ENCODE measurements at places on chromosomes 4 and X.

- DNase-seq, result no peak
Observed at GRCh38 chr4:102608190-102608589, 107.0 kb downstream of the NFKB1 start.

DNA sequence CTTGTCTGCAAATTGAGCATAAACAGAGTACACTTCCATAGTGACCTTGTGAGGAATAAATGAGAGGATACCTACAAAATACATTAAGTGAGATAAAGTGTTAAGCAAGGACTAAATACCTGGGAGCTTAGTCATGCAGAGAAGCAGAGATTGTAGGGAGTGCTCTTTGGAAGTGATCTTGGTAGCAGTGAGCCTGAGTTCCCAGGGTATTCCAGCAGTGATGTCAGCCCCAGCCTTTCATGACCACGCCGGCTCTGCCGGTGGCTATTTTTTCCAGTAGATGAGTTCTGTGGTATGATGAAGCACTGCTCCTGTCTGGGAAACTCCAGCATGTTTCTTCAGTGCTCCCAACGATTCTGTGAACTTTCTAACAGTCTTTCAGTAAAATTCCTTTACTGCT lies 391.5 kb upstream of the IGFBP7 start:
- DNase-seq, result no peak

GRCh38 chr4:128830906-128831503 lies 21.5 kb downstream of the JADE1 start:
- no peak for DNase-seq

- DNase-seq, result no peak
Observed at GRCh38 chrX:52424656-52425055, 55.8 kb downstream of the XAGE2 start.

DNA sequence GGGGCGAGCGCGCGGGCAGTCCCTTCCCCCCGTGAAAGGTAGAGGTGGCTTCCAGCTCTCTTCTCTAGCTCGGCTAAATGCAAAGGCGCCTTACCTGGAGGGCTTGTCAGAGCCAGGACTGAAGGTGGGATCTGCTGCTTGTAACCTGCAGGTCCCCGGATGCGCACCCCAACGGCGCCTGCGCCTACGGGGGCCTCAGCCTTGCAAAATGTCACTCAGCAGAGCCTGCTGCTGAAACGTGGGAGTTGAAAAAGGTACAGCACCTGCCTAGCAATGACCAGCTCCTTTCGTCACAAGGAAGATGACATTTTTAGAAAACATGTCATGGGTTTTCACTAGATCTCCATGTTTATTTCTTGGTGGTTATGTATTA lies 583 bp downstream of the ABHD18 start:
- DNase-seq, result peak; percentile 77

- no peak for DNase-seq
Observed at GRCh38 chrX:103847174-103847870, 15.3 kb upstream of the RAB9B start.

DNA sequence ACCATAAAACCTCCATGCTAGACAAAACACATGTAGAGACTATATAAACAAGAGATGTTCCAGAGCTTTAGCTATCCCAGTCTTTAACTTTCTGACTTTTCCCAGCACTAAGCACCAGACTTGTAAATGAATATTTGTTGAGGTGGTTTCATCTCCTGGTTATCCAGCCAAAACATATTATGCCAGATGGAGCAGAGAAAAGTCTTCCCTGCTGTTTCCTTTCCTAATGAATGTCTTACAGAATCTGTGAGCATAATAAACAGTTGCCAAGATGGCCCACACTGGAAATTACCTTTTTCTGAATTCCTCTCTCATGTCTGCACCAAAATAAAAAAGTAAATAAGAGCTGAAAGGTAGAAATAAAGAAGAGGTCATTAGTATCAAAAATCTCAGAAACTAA lies 159.2 kb downstream of the TECRL start:
- DNase-seq, result no peak

- DNase-seq, result no peak
Observed at GRCh38 chrX:21757960-21758359, at the start of gene SMPX. SMPX (minus strand) TSS chrX:21758116; CDS start chrX:21754290, 3,826 bp downstream.

DNA sequence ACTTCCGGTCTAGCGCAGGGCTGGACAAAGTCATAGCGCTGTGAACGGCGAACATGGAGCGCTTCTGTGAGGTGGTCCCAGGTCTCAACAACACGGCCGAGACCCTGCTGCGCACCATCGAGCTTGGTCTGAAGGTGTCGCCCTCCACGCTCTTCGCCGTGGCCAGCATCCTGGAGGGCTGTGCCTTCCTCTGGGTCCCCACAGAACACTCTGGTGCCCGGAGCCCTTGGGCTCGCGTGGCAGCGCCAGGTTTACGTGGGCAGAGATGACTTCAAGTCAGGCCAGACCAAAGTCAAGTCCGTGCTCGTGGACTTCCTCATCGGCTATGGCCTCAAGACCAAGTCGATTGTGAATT lies 128.6 kb downstream of the ANAPC4 start:
- no peak for DNase-seq

DNA sequence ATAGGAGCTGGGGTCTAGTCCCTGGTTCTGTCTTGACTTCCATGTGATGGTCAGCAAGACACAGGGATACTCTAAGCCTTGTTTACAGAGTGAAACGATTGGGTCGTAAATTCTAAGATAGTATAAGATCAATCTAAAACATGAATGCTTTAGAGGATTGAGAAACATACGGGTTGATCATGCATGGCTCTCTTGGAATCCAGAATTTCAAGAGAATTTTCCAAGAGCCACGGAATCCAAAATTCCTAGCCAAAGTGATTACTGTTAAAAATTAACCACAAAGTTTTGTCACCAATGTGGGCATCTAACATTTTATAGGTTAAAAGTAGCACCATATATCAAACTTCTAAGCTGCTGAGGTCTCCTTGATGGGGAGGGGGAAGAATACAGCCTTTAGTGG lies 16.5 kb downstream of the HS3ST1 start:
- DNase-seq, result no peak

DNA sequence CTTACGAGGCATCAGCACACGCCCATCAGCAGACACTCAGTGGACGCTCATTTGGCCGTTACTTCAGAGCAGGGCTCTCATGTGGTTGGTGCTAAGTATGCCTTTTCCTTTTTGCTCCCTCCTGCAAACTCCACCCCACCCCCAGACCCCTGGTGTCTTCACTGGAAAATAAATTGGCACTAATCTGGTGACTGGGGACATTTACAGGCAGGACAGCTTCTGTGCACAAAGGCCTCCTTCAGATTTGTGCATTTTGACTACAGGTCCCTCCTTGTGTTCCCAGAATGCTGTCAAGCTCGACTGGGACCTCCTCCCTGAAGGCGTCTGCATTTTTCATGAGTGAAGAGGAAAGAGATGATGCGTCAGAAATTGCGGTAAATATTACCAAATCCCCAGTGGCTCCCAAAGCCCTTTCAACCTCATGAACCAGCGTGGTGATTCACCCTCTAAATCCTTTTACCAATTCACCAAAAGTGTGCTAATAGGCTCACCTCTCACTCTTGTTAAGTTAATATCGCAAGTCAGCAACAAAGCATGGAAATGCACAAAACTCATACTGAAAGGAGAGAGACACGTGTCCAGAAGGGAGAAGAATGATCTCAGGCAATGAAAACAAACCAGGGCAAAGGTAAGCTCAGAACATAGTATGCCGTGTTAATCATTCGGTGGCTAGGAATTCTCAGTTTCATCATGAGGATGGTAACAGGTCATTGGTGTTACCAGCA lies 119.0 kb downstream of the NKX6-1 start:
- no peak for DNase-seq

DNA sequence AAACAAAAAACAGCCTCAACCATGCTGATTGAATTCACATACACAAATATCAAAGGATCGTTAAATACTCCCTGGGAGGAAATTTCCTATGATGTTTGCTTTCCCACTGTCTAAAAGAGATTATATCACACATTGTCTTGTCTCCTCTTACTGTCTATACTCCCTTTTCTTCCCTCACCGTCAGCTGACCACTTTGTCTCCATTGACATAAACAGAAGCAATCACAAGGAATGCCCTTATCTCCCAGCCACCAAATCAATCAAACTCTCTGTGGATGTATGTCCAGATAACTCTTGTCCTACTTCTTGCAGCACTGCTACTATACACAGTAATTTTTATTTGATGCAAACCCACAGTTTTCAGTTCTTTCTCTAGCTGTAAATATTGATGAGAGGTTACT lies 12.2 kb upstream of the NUDT9 start:
- DNase-seq, result no peak

GRCh38 chrX:149010013-149010852 lies 494.9 kb downstream of the IDS start:
- DNase-seq, result no peak

DNA sequence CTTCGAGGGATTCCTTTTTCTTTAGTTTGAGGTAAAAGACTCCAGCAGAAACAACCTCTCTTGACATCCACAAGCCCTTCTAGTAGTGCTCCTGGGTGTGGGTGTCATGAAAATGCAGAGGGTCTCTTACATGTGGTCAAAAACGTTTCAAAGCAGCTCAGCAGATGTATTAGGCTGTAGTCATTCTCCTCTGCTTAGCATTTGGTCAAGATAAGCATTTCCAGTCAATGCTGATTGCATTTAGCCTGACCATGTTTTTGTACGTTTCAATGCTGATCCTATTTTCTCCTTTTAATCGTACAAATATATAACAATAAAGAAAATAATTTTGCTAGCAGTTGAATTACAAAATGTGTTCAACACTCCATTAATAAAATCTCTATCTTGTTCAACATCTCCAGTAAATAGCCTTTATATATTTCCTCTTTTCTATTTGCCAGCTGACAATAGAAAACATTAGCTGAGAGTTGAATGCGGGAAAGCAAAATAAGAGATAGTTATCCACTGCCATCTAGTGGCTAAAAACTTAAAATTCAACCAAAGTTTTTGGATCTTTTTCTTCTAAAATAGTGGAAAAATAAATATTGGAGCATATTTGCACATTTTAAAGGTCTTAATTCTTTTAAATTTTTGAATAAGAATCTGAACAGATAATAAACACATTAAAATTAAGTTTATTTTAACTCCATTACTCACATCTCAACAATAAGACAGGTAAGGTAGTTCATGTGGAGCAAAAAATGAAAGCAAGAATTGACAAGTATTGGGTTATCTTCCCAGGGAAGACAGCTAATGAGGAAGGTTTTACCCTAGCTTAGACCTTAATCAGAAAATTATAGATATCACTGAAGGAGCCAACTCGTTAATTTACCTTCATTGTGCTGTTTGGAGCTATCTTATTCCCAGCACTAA lies 15.2 kb upstream of the PACRGL start:
- no peak for DNase-seq

- DNase-seq, result no peak
Observed at GRCh38 chrX:151977923-151978322, 3.4 kb upstream of the GABRE start.

Measured in activated CD4-positive, alpha-beta T cell treated with anti-CD3 and anti-CD28 coated beads, Interleukin-2, amount 10 ng/mL, durations not matched to agents 7 days and 5 days (primary cell).